ENCODE measurements at places on chromosomes 2 and 18.

GRCh38 chr2:232835687-232836208 lies 34.3 kb upstream of the SNORC start:
- no peak for DNase-seq

DNA sequence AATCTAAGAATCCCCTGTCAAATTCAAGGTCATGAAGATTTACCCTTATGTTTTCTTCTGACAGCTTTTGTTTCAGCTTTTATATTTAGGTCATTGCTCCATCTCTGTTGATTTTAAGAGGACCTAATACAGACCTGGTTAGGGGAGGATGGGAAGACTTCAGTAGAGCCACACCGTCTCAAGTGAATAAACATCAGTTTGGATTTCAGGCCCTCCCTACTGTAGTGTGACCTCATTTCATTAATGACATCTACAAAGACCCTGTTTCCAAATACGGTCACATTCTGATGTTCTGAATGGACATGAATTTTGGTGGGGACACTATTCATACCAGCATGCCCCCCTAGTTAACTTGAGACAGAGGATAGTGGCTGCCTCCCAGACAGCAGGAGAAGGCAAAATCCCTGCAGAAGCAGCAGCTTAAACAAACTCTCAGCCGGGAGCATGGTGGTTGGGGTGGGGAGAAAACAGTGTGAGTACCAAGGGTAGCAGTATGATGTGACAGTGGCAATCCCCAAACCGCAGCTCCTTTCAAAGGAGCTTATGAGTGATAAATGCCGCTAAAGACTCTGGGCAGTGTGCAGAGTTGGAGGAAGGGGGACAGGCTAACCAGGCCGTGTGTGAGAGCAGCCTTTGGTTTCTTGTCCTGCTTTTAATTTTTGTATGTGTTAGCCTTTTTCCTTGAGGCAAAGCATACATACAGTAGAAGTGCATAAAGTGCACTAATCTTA lies 65.9 kb upstream of the TNP1 start:
- no peak for DNase-seq

DNA sequence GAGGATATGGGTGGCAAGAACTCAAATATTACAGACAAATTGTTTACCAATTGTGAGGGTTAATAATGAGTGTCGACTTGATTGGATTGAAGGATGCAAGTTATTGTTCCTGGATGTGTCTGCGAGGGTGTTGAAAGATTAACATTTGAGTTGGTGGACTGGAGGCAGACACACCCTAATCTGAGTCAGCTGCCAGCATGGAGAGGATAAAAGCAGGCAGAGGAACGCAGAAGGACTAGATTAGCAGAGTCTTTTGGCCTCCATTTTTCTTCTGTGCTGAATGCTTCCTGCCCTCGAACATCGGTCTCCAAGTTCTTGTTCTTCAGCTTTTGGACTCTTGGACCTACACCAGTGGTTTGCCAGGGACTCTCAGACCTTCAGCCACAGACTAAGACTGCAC lies 1503.7 kb downstream of the LRP1B start:
- no peak for DNase-seq

- no peak for DNase-seq
These were observed 894.5 kb upstream of the POU3F3 start for GRCh38 chr2:103959174-103960128.

DNA sequence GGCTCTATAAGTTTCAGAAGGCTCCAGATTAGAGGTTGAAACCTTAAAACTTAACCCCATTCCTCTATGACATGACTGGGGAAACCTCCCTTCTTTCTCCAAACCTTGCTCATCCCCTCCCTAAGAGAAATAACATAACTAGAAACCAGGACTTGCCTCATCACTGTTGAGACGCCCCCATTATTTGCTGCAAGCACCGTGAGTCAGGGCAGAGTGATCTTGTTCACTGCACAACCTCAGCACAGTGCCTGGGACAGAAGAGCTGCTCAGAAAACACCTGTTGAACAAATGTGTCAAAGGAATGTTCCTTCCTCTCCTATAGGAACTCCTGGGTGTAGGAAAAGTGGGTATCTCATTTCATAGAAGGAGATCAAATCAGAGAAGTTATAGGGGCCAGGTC lies 132.7 kb upstream of the CTAGE1 start:
- DNase-seq: no peak

DNA sequence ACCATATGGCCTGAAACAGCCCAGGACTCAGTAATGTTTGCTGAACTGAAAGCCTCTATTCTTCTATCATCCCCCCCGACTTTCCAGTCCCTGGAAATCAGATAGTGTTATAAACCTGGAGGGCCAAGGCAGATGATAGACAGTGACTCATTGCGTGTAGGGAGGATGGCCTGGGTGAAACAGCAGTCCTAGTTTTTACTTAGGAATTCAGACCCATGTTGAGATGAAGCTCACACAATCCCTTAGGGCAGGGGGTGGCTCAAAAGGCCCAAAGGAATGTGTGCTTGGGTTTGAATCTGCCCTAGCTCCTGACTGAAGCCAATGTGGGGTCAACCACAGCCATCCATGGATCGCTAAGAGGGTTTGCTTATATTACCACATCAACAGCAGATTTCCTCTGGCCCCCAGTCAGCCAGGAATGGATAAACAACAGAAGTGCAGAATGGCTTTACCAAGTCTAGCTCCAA lies 43.9 kb upstream of the STPG4 start:
- peak; percentile 99 for DNase-seq

DNA sequence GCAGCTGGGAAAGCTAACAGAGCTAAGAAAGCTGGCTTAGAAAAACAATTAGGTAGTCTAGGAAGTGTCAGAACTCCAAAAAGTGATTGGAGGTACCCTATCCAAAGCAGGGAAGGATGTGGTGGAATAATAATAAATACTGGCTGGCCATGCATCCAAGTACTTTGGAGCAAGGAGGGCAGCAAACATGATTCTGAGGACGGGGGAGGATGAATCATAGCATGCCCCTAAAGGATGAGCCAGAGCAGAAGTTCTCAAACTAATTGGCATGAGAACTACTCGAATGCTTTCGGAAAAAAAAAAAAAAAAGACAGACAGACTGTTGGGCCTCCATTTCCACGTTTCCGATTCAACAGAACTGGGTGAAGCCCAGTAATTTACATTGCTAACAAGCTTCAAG lies 2.4 kb downstream of the CWC22 start:
- DNase-seq: no peak

DNA sequence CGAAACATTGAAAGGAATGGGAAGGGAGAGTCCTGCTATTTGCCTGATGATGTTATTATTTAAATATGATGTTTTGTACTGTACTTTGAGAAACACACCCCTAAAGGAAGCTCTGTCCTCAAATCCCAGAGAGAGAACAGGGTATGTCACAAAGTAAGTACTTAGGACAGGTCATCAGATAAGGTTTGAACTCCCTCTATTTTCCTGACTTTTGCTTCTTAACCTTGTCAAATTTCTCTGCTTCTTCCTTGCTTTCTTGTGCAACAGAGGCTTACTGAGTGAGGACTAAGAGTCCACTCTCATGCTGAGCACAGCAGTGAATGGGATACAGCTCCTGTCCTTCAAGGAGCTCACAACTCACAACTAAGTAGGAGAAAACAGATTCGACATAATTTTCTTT lies 3.7 kb downstream of the DGUOK start:
- DNase-seq: no peak

- peak; percentile 95 for DNase-seq
These were observed 46.4 kb upstream of the BZW1 start for GRCh38 chr2:200765139-200765951.

GRCh38 chr2:15158532-15158931 lies 402.6 kb downstream of the NBAS start:
- no peak for DNase-seq

- no peak for DNase-seq
These were observed 26.0 kb downstream of the SOS1 start for GRCh38 chr2:39094717-39095363.

DNA sequence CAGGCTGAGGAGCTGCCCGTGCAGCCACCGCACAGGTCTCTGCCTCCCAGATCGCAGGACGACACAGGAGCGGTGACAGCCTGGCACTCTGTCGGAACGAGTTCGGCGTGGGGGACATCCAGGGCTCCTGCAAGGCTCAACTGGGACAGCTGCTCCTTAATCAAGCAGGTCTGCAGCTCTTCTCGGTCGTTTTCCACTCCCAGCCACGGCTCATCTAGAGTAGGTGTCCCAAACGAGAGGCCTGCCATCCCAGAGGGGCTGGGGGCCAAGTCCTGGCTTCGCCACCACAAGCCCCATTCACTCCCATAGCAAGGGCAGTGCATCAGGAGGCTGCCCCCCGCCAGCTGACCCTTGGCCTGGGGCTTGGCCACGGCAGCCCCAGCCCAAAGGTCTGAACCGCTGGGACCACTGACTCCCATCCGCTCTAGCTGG lies 22.5 kb downstream of the PASK start:
- no peak for DNase-seq

- DNase-seq: no peak
These were observed 129.7 kb downstream of the WDSUB1 start for GRCh38 chr2:159156834-159157233.

DNA sequence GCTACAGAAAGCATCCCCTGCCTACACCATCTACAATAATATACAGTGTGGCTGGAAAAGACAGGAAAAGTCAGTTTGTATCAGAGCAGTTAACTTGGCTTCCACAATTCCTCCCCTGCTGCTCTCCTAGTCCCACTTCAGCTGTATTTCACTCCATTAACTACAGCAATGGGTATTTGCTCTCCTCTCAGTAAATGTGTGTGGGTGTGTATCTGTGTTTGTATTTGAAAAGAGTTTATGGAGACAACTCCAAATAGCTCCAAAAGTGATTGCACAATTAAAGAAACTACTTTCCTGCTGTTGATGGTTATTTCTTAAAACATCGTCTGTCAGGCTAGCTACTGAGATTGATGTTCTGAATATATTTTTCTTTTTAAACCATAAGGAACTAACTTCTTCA lies 333.7 kb upstream of the FIGN start:
- DNase-seq: no peak

GRCh38 chr18:58046794-58047555 lies 2.9 kb downstream of the NEDD4L start:
- no peak for DNase-seq

DNA sequence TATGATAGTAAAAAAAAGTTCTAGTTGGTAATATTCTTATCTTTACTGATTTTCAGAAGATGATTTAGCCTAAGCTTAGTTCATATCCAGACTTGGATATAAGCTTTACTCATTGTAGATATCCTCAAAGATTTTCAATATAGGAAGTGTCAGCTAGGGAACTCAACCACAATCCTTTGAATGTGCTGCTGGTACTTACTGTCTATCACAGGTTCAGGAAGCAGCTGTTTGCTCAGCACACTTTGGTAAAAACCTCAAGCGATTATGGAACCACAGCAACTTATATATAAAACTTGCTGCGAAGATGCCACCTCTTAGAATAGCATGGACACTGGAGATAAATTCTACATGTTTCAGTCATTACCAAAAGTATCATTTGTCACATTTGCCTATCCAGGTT lies 60.1 kb upstream of the TNFRSF11A start:
- no peak for DNase-seq

DNA sequence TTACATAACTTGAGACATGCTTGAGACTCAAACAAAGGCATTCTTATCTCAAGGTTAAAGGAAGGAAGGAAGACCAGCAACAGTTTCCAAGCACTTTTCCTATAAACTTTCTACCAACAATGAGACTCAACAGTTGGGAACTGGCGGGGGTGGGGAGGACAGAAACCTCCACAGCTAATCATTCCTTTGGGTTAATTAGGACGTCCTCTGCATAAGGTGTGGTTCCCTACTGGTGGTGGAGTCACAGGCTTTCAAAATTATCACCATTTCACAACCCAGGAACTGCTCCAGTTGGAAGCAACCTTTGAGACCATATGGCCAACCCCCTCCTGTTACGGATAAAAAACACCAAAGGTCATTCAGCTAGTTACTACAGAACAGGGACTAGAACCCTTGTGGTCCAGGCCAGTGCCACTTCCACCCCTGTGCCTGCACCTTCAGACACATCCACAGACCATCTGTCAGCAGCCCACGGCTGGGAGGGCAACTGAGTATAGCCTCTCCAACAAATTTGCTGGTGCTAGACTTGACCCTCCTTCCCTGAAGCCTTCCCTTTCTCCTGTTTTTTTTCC lies 30.1 kb upstream of the ATL2 start:
- no peak for DNase-seq

DNA sequence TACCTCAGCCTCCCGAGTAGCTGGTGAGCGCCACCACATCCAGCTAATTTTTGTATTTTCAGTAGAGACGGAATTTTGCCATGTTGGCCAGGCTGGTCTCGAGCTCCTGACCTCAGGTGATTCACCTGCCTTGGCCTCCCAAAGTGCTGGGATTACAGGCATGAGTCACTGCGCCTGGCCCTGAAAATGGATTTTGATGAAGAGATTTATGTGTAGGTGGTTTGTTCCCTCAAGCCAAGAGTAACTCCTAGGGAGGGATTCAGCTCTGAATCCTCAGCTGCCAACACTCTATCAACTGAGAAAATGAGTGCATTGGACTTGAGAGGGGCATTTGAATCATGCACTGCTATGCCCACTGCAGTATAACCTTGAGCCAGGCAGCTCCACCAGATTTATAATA lies 17.5 kb upstream of the LIPG start:
- no peak for DNase-seq

GRCh38 chr18:51361130-51361860 lies 163.8 kb upstream of the MEX3C start:
- no peak for DNase-seq

DNA sequence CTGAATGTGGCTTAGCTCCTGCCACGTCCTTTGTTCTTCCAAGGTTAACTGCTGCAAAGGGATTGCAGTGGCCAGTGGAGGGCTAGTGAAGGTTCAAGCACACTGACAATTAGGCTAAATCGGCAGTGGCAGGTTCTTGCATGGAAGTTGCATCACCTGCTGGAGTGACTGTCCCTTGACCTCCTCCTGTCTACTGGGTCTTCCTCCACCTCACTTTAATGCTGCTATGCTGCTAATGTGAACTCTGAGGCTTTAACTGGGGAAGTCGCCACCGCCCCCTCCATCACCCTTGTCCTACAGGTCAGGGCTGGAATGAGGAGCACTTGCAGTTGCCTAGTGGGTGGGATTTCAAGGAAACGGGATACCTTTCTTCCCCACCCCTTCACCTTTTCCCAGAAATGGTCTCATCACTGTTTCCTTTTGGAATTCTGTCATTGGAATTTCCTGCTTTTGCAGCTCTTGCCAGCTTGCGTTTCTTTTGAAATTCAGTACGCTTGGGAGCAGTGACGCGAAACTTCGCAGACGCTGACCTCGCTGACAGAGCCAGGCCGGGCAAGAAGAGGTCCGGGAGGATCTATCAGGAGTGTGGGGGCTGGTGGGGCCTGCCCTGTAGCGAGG lies 150.3 kb downstream of the SH3RF3 start:
- DNase-seq: no peak

DNA sequence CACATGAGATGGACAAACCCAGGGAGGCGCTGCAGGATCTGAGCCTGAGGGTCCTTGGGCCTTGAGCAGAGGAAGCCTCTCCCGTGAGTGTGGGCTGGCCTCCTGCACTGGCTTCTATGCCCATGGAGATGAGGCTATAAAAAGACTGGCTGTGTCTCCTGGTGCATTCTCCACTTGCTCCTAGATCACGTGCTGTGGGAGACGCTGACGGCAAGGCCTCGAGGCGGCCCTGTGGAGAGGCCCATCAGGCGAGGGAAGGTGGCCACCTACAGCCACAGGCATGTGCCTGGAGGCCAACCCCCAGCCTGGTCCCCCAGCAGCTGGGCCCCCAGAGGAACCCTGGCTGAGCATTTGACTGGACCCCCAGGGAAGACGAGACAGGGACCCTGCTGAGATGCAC lies 198.9 kb downstream of the TWIST2 start:
- no peak for DNase-seq
